ENCODE measurements at places on chromosomes 6 and 20. TPM values are rescaled to one million over a fixed set of nuclear protein-coding genes. Genes with fewer than 3 reads are reported as not detected.
A peak's percentile ranks its signal among the peaks of the same experiment; 100 is the strongest.

- no peak for DNase-seq
- H3K36me3 ChIP-seq: no peaks in the 10 kb centered on the region
- no peaks in the 10 kb centered on the region for H3K4me1 ChIP-seq
- H3K4me3 ChIP-seq: no peak overlapping the region
These were observed 55.3 kb upstream of the ADTRP start for GRCh38 chr6:11833626-11834592.

GRCh38 chr20:25205277-25206062 is 10.0 kb downstream of the ENTPD6 start:
- H3K27ac ChIP-seq: no peak overlapping the region
- H3K4me3 ChIP-seq: no peak overlapping the region
- H3K27me3 ChIP-seq: no peaks in the 10 kb centered on the region
- H3K36me3 ChIP-seq: no peaks in the 10 kb centered on the region

GRCh38 chr6:125802383-125802782 is 11.6 kb downstream of the NCOA7 start:
- no peak for DNase-seq
- H3K27ac ChIP-seq: no peak overlapping the region
- no peaks in the 10 kb centered on the region for H3K27me3 ChIP-seq
- no peak overlapping the region for H3K4me3 ChIP-seq
- no peaks in the 10 kb centered on the region for H3K36me3 ChIP-seq

- DNase-seq: no peak
- no peaks in the 10 kb centered on the region for H3K36me3 ChIP-seq
- no peak overlapping the region for H3K4me3 ChIP-seq
- no peak overlapping the region for H3K27ac ChIP-seq
- no peaks in the 10 kb centered on the region for H3K4me1 ChIP-seq
These were observed 144.6 kb upstream of the TMEM170B start for GRCh38 chr6:11392778-11393507.

- H3K27ac ChIP-seq: no peak overlapping the region
- H3K27me3 ChIP-seq: no peaks in the 10 kb centered on the region
- no peak overlapping the region for H3K4me3 ChIP-seq
- no peaks in the 10 kb centered on the region for H3K4me1 ChIP-seq
These were observed 49.9 kb downstream of the AIG1 start for GRCh38 chr6:143110572-143110971.

GRCh38 chr6:54431466-54431865 is 123.2 kb downstream of the TINAG start:
- H3K4me1 ChIP-seq: no peaks in the 10 kb centered on the region
- no peak overlapping the region for H3K4me3 ChIP-seq
- no peaks in the 10 kb centered on the region for H3K36me3 ChIP-seq
- H3K27me3 ChIP-seq: no peaks in the 10 kb centered on the region
- H3K27ac ChIP-seq: no peak overlapping the region
- DNase-seq: no peak

DNA sequence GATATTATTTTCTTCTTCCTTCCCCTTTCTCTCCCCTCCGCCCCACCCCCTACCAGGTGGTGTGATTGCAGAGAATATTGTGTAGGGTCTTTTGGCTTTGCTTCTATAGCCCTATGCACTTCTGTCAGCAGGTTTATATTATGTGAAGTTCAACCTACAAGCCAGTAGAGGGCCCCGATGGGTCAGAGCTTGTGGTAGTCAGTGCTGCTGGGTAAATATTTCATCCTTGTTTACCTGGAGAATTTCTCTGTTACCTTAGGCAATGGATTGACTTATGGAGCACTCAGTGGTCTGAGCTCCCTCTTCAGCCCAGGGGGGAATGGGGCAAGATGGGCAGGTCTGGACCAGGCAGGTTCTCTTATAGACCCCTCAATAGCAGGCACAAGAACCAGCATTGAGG is 720.9 kb downstream of the GRIK2 start:
- no peaks in the 10 kb centered on the region for H3K27me3 ChIP-seq
- H3K4me3 ChIP-seq: no peak overlapping the region
- no peaks in the 10 kb centered on the region for H3K4me1 ChIP-seq
- no peak overlapping the region for H3K27ac ChIP-seq

- H3K27me3 ChIP-seq: no peaks in the 10 kb centered on the region
- no peak overlapping the region for H3K4me3 ChIP-seq
- peaks cover 52% of the 10 kb centered on the region for H3K4me1 ChIP-seq
- no peak overlapping the region for H3K27ac ChIP-seq
- DNase-seq: no peak
- H3K36me3 ChIP-seq: no peaks in the 10 kb centered on the region
These were observed 20.4 kb downstream of the TRERF1 start for GRCh38 chr6:42431356-42431755.

GRCh38 chr6:35292494-35292893 is 5.1 kb upstream of the DEF6 start:
- no peak overlapping the region for H3K27ac ChIP-seq
- H3K27me3 ChIP-seq: no peaks in the 10 kb centered on the region
- peaks cover 5% of the 10 kb centered on the region for H3K4me1 ChIP-seq
- DNase-seq: no peak
- peaks cover 51% of the 10 kb centered on the region for H3K36me3 ChIP-seq

- H3K4me3 ChIP-seq: no peak overlapping the region
- no peaks in the 10 kb centered on the region for H3K4me1 ChIP-seq
- H3K27me3 ChIP-seq: no peaks in the 10 kb centered on the region
- H3K27ac ChIP-seq: no peak overlapping the region
- DNase-seq: no peak
These were observed 178.4 kb downstream of the FARS2 start for GRCh38 chr6:5439749-5440148.

GRCh38 chr6:52161689-52162438 is 24.3 kb upstream of the IL17A start:
- H3K4me1 ChIP-seq: no peaks in the 10 kb centered on the region
- no peak for DNase-seq
- H3K27me3 ChIP-seq: no peaks in the 10 kb centered on the region

DNA sequence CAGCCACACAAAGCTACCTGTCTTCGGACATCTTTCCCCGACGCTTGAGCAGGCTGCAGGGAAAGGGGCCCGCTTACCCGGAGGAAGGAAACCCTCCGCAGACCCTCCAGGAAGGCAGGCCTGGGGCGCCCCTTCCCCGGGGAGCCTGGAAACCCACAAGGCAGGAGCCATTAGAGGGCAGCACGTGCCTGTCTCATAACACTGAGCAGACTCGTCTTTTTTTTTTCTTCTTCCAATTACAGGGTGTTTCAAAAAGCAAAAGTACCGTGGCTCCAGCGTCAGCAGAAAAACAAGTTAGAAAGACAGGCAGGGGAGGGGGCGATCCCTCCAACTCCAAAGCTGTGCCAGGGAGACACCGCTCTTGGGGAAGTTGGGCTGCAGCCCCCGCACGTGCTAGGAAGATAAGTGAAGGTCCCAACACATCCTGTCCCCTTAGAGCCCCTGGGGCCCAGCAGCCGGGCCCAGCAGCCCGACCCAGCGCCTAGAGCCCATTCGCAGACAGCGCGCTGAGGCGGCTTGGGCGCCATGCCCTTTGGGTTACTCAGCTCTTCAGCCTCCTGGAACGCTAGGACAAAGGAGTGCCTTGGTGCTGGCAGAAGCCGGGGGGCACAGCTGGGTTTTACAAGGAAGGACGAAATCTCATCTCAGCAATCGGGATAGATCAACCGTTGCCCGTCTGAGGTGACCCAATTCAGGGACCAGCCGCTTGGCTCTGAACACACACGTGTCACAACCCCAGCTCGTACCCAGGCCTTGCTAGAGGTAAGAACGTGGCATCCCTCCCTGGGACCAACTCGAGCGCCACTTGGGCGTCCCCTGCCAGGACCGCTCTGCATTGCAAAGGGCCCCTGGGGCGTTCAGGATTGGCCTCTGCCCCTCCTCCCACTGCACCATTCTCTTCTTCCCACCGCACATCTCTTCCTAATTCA is 136.3 kb downstream of the LY86 start:
- H3K4me3 ChIP-seq: no peak overlapping the region
- no peak overlapping the region for H3K27ac ChIP-seq
- no peak for DNase-seq
- H3K27me3 ChIP-seq: no peaks in the 10 kb centered on the region

DNA sequence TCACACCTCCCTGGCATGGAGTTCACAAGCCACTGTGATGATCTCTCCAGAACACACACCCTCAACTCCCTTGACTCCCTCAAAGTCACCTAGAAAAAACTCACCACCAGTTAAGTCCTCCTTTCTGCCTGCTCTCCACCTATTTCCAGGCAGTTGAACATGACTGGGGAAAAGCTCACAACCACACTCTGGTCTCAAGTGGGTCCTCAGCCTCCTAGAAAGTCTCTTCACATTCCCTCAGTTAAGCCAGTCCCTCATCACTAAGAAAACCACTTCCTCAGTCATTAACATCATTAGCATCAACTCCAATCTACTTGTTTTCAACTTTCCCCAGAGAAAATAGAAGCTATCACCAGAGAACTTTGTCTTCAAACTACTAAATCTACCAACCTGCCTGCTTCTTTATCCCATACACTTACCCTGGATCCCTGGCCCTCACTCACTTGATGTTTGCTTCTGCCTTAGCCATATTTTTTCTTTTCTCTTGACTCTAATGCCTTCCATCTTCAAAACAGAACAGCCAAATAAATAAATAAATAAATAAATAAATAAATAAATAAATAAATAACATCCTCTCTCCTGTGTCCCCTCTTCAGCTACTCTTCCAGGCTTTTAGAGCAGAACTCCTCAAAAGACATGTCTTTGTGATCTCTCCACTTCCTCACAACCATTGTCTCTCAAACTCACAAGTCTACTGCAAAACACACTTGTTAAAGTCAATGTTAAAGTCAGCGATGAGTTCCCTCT is 742.4 kb upstream of the FLRT3 start:
- H3K4me3 ChIP-seq: no peak overlapping the region
- no peak for DNase-seq
- no peaks in the 10 kb centered on the region for H3K36me3 ChIP-seq
- no peaks in the 10 kb centered on the region for H3K27me3 ChIP-seq
- H3K4me1 ChIP-seq: no peaks in the 10 kb centered on the region

DNA sequence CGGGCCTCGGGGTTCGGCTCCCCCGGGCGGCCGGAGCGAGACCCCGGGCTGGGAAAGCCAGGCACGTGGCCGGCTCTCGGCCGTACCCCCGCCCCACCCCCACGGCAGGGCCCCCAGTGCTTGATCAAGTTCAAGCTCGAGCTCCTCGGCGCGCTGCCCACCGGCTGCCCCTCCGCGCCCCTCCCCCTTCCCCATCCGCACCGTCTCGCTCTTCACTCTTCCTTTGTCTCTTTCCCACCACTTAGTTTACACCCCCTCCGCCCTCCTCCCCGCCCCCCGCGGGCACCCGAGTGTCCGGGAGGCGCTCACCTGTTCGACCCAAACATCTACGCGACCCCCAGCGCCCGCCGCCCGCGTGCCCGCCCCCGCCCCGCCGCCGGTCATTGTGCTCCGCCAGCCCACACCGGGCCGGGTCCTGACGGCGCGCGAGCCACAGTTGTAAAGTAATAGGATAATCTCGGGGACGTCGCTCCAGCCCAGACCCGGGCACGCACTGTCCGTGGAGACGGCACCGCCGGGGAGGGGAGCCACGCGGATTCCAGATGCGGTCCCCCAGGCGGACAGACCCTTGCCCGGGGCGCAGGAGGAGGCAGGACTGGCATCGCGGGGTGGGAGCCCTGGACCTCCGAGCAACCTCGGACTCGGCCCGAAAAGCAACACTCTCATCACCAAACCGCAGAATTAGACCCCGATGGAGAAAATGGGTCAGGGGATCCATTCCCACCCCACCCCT is 100.7 kb downstream of the NOL4L start:
- peak; percentile 26 for DNase-seq
- peaks cover 53% of the 10 kb centered on the region for H3K4me1 ChIP-seq
- peak overlapping the region; percentile 64 for H3K4me3 ChIP-seq

DNA sequence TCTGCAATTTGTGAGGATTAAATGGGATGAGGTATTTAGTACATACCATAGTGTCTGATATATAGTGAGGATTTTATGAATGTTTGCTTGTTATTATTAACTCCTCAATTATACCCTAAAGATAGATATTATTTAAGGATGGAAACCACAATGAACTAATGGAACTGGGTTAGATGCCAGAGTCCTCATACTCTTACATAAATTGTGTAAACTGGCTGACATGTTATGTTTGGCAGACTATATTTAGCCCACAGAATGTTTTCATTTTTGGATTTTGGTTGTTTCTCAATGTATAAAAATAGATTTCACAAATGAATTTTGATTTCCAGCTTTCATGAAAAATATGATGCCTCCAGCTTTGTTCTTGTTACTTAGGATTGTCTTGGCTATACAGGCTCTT is 37.6 kb downstream of the HTR1B start:
- H3K4me1 ChIP-seq: no peaks in the 10 kb centered on the region
- H3K36me3 ChIP-seq: no peaks in the 10 kb centered on the region
- no peak overlapping the region for H3K27ac ChIP-seq
- no peak for DNase-seq
- H3K4me3 ChIP-seq: no peak overlapping the region

DNA sequence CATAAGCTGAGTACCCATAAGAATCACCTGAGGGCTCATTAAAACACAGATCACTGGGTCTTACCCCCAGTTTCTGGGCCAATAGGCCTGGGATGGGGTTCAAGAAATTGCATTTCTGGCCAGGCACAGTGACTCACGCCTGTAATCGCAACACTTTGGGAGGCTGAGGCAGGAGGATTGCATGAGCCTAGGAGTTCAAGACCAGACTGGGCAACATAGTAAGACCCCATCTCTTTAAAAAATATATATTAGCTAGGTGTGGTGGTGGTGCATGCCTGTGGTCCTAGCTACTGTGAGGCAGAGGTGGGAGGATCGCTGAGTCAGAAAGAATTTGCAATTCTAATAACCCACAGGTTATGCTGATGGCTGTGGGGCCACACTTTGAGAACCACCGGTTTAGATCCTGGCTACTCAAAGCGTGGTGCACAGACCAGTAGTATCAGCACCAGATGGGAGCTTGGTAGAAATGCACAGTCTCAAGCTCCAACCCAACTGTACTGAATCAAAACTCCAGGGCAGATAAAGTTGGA is 2.0 kb downstream of the CCM2L start:
- H3K4me1 ChIP-seq: no peaks in the 10 kb centered on the region
- no peak for DNase-seq
- H3K4me3 ChIP-seq: no peak overlapping the region
- peaks cover 4% of the 10 kb centered on the region for H3K27me3 ChIP-seq

TXLNB gene
- 1.6 TPM for total RNA-seq

FKBP1C gene
- not detected for total RNA-seq

MUC22 gene
- total RNA-seq: not detected

CGA gene
- not detected for total RNA-seq

EPB41L1 gene
- total RNA-seq: 0.17 TPM

HAO1 gene
- total RNA-seq: not detected

ID4 gene
- total RNA-seq: not detected

PIGU gene
- 18.2 TPM for total RNA-seq

C20orf141 gene
- total RNA-seq: not detected

NCOA3 gene
- total RNA-seq: 74.7 TPM

PXDC1 gene
- total RNA-seq: 0.50 TPM

IP6K3 gene
- total RNA-seq: not detected

GPR6 gene
- not detected for total RNA-seq
